Immature natural killer cell (primary cell): ENCODE measurements at places on chromosomes 5 and 9.

GRCh38 chr9:136198605-136199083 lies 6.3 kb downstream of the LHX3 start:
- DNase-seq: no peak

GRCh38 chr9:100575006-100575405 lies 2.9 kb upstream of the CAVIN4 start:
- no peak for DNase-seq

- no peak for DNase-seq
Observed at GRCh38 chr9:112076814-112077213, 98.3 kb downstream of the SUSD1 start.

DNA sequence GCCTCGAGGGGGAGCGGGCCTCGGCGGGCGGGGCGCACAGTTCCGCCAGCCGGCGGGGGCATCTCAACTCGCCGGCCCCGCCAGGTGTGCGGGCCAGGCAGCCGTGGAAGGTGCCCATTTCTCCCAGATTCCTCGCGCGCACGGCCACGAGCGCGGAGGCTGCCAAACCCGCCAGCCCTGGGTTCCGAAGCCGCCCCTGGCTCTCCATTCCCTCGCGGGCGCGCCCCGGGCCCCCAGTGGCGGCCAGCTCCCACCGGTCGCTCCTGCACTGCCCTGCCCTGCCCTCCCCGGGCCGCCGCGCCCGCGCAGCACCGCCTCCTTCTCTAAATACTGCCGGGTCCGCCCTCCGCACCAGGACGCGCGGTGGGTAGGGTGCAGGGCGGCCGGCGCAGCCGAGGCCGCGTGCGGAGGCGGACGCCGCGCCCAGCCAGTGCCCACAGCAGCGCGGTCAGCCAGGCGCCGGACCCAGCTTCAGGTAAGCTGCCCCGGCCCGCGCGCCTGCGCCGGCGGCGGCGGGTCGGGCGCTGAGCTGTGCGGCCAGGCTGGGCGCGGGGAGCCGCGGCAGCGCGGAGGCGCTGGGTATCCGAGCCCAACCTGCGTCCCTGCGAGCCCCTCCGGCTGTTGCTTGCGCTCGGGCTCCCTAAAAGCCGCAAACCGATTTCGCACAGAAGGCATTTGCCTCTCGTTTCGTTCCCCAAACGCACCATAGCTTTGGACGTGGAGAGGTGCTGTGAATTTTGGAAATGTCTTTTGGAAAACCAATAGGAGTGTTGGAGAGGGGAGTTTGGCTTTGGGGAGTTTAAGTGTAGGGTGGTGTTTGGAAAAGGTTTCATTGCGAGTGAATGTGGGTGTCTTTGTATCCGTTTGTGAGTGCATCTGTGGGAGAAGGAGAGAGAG lies at the start of gene TMEM171:
Gene TMEM171, plus strand, starts transcription at position 354 of the 897 bp plus-strand sequence. CDS start 2,799 bp downstream, outside the sequence.
- DNase-seq: peak; percentile 20

DNA sequence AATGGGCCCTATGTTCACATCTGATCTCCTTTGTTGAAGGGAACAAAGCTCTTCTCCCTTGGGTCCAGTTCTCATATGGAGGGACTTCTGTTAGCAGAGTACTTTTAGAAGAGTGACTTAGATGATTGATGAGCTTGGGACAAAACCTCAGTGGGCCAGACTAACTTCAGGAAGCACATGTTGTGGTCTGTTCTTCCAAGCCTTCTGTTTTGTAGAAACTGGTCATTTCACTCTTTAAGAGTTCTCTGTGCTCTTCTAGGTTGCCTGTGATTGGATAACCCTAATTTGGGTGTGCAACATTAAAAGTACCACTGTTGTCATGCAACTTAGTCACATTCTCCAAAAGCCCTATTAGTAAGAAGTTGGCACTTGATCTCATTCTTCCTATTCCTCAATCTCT lies 183.5 kb upstream of the ACO1 start:
- no peak for DNase-seq

DNA sequence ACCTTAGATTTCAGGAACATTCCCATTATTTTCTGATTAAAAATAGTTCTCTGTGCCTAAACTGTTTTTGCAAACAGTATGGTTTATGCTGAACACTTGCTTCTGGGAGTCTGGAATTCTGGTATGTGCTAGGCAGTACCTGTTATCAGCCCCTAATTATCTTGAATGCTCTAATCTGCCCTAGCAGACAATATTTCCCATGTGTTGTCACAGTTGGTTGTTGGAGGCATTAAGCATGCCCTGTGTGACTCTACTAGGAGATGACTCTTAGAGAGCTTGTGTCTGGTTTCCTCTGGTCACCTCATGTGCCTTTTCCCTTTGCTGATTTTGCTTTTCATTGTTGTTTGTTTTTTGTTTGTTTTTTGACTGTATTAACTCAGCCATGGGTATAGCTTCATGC lies 36.6 kb downstream of the UHRF2 start:
- DNase-seq: no peak

DNA sequence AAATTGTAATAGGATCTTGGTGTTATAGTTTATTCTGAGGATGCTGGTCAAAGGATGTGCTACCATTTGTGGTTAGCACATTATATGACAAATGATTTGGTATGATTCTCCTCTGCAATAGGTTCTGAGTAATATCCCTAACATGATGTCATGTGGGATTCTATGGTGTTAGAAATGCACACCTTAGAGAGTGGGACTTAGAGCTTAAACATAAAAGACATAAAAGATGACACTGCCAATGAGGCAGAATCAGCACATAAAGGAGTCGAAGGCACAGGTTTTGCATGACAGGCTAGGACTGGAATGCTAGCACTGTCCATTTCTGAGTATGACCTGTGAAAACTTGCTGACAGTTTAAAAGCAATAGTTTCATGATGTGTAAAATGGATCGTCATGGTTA lies 100.4 kb downstream of the OSTF1 start:
- no peak for DNase-seq

- peak; percentile 77 for DNase-seq
Observed at GRCh38 chr9:96655198-96655851, at the start of gene PRXL2C. PRXL2C (minus strand) TSS chr9:96655317; CDS start chr9:96655281, 36 bp downstream.

- no peak for DNase-seq
Observed at GRCh38 chr9:37141015-37141414, 20.6 kb downstream of the ZCCHC7 start.

GRCh38 chr9:12958708-12959107 lies 183.9 kb downstream of the LURAP1L start:
- no peak for DNase-seq

GRCh38 chr5:180389252-180390101 lies 36.3 kb upstream of the GFPT2 start:
- DNase-seq: no peak

DNA sequence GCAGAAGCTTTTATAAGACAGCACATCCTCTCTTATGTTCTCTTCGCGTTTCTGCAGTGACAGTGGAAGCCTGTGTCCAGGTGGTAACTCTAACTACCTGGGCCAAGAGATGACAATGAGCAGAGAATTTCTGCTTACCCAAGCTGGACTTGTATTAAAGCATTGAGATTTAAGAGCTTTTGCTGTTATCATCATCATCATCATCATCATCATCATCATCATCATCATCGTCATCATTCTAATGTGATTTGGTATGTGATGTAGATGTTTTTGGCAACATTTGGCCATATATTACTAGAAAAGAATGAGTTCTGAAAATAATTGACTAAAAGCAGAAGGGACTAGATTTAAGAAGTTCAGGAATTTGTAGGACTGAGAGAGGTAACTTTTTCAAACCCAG lies 401.3 kb downstream of the BRINP1 start:
- no peak for DNase-seq

DNA sequence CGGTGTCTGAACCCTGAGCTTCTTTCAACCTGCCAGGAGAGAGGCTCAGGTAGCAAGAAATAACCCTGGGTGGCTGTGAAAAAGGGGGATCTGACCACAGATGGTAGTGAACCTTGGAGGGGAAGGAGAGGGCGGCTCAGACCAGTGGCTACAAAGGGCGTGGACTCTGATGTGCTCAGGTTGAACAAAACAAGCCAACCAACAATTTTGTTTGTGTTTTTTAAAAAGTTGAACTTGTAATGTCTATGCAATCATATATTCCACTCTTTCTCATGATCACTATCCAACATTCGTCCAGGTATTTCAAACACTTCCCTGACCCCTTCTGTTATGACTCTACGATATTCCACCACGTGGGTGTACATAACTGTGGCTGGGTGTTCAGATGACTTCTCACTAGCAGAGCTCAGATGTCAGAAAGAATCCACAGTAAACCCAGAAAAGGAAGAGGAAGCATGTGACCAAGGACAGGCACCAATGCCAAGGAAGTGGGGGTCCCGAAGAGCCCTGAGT lies 20.0 kb downstream of the PTPN3 start:
- no peak for DNase-seq

GRCh38 chr5:165026971-165027370 lies 1521.6 kb downstream of the MAT2B start:
- no peak for DNase-seq

- DNase-seq: no peak
Observed at GRCh38 chr9:72839085-72839484, 113.8 kb downstream of the ALDH1A1 start.

GRCh38 chr9:9799287-9799686 lies 813.5 kb downstream of the PTPRD start:
- no peak for DNase-seq

GRCh38 chr9:133221177-133221809 lies 12.2 kb upstream of the OBP2B start:
- DNase-seq: no peak

DNA sequence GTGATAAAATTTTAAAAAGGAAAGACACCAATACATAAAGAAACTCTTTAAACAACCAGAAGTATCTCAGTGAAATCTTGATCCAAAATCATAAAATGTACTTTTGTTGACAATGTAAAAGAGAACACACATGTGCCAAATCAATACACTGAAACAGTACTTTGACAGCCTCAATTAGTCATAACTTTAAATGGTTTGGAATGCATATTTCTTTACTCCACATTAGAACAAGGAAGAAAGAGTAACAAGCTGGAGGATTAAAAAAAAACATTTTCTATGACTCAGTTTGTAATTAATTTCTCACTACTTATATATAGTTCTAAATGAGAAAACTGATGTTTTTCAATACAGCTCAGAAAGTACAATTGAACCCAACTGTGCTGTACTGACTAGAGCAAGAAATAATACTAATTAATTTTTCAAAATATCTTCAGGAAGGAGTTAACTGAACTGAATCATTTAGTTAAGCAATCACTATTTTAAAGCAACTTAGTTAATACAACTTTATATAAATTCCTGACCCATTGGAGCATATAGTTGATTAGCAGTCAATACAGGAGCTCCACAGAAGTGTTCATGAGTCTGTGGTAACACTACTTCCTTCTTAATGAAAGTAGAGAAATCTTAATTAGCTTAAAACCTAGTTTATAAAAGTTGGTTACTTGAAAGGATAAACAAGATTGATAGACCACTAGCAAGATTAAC lies 101.0 kb downstream of the NR3C1 start:
- DNase-seq: no peak

GRCh38 chr5:8870959-8871355 lies 674.9 kb downstream of the SEMA5A start:
- no peak for DNase-seq

- peak; percentile 38 for DNase-seq
Observed at GRCh38 chr9:129482521-129483414, 138.1 kb downstream of the C9orf50 start.

DNA sequence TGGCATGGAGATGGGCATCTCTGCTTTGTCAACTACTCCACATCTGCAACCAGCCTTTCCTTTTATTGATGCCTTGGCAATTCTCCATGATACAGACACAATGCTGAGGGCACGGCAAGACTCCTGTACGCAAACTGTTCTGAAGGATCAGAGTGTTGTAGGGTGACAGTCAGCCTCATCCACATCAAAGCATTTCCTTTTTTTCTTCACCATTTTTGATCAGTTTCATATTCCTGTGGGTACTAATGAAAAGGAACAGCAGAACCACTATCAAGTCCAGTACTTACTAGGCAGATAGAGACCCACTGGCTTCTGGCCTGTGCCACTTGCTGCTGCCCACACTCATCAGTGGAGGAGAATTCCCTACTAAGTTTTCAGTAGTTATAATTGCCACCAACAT lies 181.6 kb downstream of the PALM2AKAP2 start:
- DNase-seq: no peak

- no peak for DNase-seq
Observed at GRCh38 chr5:110590187-110590586, 136.3 kb downstream of the TMEM232 start.

- DNase-seq: no peak
Observed at GRCh38 chr9:93865716-93866115, 89.4 kb downstream of the BARX1 start.

DNA sequence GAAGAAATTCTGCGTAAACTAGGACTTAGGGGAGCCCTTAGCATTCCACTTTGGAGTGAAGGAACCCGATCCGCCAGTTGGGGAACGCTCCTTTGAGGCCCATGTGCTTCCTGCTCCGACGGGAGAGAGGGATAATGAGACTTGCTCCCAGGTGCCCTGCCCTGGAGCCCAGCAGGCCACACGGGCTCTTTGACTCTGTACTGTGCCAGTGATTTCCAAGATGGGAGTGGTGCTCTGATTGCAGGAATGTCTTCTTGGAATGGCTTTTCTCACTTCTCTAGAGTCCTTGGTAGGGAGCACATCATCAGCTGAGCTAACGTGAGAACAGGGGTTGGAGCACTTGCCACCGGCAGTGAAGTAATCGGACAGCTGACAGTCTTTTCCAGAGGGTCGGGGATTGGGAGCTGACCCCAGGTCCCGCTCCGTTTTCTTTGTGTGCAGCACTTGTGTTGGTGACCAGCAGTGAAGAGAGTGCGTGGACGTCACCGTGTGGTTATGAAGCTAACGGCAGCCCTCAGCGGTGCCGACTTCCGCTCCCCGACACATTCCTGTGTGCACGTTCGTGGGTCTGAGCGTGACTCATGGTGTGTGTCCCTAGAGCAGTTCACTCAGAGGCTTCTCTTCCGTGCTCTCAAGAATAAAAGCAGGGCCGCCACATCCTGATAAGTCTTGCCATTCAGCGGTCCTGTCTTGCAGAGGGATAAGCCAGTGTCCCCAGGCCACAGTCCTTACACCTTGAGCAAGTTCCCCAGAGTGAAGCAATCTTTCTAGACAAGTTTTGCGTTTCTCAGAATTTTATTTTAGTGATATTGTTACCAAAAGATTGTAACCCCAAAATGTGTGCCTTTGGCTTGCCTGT lies 25.6 kb downstream of the ABL1 start:
- DNase-seq: peak; percentile 42

DNA sequence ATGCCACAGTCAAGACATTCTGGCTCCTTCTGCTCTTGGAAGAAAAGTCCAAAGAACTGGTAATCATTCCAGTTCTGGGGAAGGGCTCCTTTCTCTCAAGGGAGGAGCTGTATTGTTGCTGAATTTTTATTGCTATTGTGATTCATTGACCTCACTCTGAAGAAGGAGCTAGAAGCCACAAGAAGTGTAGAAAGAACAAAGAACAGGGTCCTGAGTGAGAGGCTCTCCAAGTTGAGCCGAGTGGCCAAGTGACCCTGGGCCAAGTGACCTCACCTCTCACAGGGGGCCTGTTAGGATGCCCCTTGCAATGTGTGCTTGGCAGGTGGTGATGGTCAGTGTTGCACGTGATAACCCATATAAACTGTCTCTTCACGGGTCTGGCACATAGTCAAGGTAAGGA lies 173.3 kb downstream of the FGF18 start:
- DNase-seq: no peak

DNA sequence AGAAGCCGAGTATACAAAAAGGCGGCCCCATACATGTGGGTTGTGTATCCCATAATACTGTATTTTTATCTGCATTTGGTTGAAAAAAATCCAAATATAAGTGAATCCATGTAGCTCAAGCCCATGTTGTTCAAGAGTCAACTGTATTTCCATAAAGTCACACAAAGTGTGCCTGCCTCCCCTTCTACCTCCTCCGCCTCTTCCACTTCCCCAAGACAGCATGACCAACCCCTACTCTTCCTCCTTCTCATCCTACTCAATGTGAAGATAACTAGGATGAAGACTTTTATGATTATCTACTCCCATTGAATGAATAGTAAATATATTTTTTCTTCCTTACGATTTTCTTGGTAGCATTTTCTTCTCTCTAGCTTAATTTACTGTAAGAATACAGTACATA lies 92.7 kb downstream of the RFX3 start:
- DNase-seq: no peak
